ENCODE measurements at places on chromosomes 2 and 18. TPM values are rescaled to one million over a fixed set of nuclear protein-coding genes. Genes with fewer than 3 reads are reported as not detected.

Gene CRYGD
- not detected for total RNA-seq

Gene GCA
- 11.3 TPM for total RNA-seq

Gene MOGAT1
- not detected for total RNA-seq

Gene DPYSL5
- not detected for total RNA-seq

Gene EVA1A
- total RNA-seq: not detected

Gene CD8B2
- not detected for total RNA-seq

Gene ATP6V1C2
- total RNA-seq: not detected

Gene GPBAR1
- total RNA-seq: 0.86 TPM

Gene PARD3B
- 1.7 TPM for total RNA-seq

Gene CXCR2
- total RNA-seq: 0.39 TPM

Gene MBP
- 89.5 TPM for total RNA-seq

Gene UGT1A5
- not detected for total RNA-seq

Gene SPP2
- total RNA-seq: not detected

Gene RNASEH1
- 29.7 TPM for total RNA-seq

Gene SCN7A
- not detected for total RNA-seq

Gene ZSWIM2
- not detected for total RNA-seq

Gene DHRS9
- not detected for total RNA-seq

Gene AMMECR1L
- total RNA-seq: 16.4 TPM

Gene MC5R
- total RNA-seq: 0.09 TPM

Gene SKOR2
- not detected for total RNA-seq

Gene SULT1C4
- not detected for total RNA-seq

Gene GREB1L
- not detected for total RNA-seq

Gene IL36A
- total RNA-seq: not detected

Gene OTX1
- not detected for total RNA-seq

Gene KIAA2012
- not detected for total RNA-seq

Gene MAL
- 187 TPM for total RNA-seq
